ENCODE measurements at places on chromosomes 12 and 14.

DNA sequence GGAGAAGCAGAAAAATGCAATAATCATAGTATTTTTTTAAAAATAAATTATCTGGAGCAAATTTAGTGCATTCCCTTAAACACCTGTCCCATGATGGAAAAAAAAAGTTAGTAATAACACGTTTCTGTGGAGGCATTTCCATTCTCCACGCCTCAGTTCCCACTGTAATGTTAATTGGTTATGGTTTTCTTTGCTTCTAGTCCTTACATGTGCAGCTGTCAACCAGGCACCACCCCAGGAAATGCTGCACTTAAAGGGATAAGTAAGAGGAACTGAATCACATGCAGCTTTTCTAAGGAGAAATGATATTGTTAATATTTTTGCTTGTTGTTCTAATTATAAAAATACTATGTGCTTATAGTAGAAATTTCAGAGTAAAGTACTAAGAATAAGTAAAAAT, 240.3 kb downstream of the ZFP36L1 start:
- peak; percentile 32 for DNase-seq

DNA sequence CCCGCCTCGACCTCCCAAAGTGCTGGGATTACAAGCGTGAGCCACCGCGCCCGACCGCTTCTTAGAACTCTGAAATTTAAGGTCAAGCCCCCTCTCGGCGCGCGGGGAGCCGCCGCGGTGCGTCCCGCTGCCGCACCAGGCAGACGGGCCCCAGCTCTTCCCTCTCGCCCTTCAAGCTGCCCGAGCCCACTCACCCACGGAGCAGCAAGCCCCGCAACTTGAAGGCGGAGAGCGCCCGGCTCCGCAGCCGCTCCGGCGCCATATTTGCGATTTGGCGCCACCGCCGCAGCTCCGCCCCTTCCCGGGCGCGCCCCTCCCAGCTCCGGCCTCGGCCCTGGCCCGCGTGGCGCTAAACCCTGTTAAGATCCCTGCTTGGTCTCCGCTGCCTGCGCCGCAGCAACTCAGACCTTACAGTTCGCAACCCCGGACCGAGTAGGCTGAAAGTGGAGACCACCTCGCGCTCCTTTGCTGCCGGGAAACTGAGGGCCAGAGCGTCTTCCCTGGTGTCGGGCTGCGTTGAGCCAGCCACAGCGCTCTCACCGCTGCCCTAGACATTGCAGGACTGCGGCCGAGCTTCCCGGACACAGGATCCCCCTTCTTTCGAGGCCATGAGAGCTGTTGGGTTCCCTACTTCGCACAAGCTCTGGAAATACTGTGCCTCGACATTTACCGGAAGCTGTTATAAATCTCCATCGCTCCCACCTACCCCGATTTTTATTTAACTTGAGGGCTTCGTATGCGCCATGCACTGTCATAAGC, at the start of gene POLE2:
TSS of gene POLE2 (minus strand) at position 273 of the 759 bp plus-strand sequence. CDS start at position 262, 11 bp downstream.
- peak; percentile 68 for DNase-seq

DNA sequence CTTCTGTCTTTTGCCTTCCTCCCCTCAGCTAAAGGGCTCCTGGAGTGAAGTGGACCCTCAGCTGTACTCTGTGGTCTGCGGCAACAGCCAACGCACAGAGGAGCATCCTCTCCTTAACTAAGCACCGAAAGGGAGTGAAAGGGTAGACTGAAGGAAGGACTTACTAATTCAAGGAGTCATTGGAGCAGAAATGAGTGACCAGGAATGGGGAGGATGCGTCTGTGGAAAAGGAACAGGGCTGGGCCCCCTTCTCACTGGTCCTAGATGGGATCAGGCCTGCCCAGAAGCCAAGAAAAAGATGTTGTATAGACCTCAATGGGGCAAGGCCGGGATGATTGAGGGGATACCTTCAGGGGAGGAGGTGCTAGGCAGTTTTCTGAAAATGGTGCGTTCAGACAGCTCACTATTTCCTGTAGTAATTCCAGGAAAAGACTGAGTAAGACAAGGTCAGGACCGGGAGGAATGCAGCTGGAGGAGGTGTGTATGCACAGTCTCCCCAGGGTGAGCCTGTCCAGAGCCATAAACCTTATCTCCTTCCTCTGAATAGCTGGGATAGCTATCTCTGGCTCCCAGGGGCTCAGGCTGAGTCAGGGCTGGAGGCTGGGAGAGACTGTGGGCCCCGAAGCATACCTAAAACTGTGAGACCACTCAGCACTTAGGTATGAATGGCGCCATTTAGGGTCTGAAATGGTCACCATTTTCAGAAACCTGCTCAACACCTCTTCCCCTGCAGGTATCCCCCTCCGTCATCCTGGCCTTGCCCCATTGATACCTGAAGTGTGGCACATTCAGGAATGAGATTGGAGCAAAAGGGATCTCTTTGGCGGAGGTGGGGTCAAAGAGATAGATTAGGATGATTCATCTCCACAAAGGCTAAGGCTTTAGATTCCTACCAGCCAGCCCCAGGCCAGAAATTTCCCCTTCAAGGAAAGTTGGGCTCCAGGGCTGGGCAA, 20.2 kb upstream of the KRT8 start:
- DNase-seq = peak; percentile 97

DNA sequence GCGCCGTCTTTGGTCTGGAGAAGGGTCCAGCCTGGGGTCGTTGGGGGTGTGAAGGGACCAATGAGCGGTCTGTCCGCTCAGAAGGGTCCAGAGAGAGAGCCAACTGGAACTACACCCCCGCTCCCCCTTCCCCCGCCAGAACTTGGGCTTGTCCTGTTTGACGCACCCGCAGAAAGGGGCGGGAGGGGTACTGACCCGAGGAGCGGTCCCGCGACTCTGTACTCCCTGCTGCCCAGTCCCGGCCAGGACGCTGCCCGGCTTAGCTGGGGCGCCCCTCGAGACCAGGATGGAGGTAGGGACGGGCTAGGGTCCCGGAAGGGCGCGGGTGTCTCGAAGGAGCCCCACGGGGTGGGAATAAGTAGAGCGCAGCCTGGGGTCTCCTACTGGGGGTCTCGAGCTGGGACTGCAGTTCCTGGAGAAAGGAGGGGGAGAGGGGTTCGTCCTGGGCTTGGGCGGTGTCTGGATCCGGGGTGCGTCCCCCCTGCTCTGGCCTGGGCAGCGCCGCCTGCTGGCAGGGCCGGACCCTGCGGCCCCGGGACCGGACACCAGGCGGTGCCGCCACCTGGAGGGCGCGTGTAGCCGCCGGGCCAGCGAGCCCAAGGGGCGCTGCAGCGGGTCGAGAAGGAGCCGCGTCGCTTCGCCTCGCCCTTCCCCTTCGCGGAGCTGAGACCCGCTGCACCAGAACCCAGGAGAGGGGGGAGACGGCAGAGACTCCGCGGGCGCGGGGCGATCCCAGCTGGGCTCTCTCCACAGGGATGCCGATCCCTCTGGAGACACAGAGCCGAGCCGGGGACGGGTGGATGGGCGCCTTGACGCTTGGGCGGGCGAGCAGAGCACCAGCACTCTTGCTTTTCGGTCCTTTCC, 3.8 kb upstream of the CACNB3 start:
- peak; percentile 72 for DNase-seq

DNA sequence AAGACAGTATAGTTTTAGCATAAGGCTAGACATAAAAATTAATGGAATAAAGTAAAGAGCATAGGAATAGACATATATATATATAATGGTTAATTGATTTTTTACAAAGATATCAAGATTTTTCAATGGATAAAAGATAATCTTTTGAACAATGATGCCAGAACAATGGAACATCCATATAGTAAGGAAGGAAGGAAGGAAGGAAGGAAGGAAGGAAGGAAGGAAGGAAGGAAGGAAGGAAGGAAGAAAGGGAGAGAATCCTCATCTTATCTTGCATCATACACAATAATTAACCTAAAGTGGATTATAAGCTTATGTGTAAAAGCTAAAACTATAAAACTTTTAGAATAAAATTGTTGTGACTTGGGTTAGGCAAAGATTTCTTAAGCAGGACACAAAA, 9.8 kb upstream of the NELL2 start:
- DNase-seq = no peak

GRCh38 chr12:4202918-4203317, 70.6 kb upstream of the CCND2 start:
- no peak for DNase-seq

GRCh38 chr14:36083317-36083716, 93.2 kb downstream of the PTCSC3 start:
- no peak for DNase-seq

DNA sequence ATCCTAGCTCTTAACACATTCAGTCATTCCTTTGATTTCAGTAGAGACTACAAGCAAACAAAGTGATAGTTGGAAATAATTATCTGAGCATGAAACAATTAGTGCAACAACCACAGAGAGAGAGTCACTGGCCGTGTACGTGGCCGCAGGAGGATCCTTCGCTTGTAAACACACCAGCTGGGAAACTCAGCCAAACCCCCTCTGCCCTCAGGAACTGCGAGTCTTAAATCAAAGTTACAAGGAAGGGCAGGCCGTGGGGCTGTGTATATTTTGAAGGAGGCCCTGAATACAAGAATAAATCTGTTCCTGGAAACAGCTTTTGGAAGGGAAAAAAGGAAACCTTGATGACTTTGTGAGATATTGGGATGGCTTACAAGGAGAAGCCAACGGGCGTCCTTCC, 164.5 kb downstream of the ANO2 start:
- no peak for DNase-seq

GRCh38 chr12:67722296-67722695, 73.8 kb downstream of the DYRK2 start:
- DNase-seq = no peak

DNA sequence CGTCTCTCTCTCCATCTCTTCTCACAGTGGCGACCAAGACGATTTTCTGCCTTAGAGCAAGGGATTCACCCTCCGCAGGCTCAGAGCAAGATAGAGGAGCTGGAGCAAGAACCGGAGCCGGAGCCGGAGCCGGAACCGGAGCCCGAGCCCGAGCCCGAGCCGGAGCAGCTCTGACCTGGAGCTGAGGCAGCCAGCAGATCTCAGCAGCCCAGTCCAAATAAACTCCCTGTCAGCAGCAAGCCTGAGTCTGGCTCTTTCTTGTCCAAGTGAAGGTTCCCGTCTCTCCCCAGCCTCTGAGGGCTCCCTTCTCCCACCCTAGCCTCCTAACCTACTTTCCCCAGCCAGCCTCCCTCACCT, 5.9 kb downstream of the LAG3 start:
- DNase-seq = no peak

DNA sequence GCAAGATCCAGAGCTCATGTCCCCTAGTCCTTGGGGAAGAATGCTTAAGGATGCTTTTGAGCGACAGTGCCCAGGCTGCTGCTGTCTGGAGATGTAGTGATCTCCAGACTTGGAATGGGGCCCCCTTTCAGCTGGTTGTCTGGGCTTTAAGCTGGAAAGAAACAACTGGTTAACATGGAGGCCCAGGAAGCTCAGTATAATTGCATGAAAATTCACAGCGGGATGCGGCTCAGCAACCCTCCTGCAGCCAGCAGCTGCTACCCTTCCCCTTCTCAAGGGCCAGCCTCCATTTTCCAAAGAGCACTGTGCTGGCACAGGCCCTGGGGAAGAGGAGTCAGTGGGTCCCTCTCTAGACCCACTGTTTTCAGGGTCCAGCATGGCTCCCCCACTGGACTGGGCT, 26.3 kb downstream of the RAB35 start:
- DNase-seq = no peak

DNA sequence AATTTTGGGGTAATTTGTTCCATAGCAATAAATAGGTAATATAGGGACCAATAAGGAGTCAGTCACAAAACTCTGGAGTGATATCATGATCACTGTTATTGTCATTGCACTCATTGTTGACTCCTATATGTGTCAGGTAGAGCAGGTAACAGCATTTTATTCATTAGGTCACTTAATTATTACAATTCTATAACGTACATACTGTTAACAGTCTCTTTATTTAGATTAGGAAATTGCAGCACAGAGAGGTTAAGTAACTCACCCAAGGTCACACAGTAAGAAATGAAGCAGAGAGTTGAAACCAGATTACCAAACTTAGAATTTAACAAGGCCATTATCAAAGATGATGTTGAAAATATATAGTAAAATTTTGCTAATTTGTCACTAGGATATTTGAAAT, 49.7 kb upstream of the PTPRB start:
- no peak for DNase-seq

DNA sequence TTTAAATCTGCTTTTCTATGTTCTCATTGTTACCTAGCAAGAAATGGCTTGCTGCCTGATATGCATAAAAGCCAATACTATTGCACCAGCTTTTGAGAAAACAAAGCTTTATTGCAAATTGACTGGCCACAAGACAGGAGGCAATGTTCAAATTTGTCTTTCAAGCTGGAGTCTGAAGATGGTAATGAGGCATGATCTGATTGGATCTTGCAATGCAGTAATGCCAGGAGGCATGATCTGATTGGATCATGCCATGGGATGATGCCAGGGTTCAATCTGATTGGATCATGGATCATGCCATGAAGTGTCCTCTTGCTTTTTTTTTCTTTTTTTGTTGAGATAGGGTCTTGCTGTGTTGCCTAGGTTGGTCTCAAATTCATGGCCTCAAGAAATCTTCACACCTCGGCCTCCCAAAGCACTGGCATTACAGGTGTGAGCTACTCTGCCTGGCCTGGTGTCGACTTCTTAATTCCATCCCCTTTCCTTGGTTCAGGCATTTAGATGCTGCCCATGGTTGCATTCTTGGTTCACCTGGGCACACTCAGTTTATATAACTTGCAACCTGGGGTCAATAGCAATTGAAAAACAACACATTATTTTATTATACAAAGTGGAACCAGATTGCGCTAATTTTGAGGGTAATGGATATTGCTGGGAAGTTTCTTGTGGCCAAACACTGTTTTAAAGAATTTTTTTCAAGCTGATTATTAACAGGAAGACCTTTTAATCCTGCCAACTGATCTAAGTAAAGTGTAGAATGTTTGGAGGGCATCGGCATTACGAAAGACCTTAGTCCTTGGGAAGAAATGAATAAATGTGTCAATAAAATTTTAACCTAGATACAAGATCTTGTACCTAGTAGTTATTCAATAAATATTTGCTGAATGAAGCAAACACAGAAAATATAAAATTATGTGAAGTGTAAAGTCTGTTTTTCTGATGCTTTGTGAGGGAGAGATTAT, 38.8 kb downstream of the HSD17B6 start:
- no peak for DNase-seq

DNA sequence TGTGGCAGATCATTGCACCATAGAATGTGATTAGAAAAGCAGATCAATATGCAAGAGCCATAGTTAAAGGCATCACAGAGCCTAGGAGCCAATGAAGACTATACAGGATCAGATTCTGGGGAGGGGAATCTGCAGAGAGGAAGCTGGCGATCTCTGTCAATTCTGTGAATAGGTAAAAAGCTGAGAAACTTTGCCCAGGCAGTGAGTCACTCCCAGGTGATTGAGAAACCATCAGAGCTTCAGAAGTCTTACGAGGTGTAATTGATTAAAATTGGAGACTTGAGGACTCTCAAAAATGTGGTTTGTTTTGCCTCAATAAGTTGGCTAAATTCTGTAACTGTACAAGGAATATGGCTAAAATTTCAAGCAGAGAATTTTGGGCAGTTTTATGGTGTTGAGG, 41.7 kb upstream of the TSPAN11 start:
- DNase-seq = no peak

- DNase-seq = no peak
Observed at GRCh38 chr14:101774006-101774795, 12.7 kb downstream of the PPP2R5C start.
